DND-41 (cell line): ENCODE measurements at places on chromosomes 1 and 21.

DNA sequence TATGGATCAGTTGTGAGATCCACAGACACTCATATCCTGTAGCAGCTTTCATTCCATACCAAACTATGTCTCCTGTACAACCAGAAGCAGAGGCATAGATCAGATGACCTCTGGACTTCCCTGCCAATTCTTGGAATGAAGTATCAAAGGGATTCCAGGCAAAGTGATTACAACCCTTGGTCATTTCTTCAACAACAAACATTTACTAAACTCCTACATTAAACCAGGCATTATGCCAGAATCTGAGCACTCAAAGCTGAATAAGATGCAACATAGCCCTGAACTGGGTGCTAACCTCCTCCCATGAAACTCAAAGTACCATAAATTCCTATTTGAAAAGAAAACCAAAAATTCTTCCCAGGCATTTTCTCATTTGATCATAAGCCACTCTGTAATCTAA is 121.2 kb upstream of the SGIP1 start:
- DNase-seq: no peak

DNA sequence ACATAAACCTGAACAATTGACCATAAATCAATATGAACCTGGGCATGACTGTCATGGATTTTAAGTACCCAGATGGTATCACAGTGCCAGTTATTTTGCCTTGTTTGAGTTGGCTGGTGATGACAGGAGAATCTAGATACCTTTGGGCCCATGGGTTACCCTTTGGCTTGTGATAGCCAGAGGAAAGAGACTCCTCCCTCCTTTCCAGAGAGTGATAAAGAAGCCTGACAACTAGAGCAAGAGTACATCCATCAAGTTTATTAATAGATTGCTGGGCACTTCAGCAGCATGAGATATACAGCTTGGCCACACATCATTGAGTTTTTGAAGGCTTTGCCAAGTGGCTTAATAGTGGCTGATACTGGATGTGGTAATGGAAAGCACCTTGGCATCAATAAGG is 6.6 kb upstream of the FMO3 start:
- DNase-seq: no peak

DNA sequence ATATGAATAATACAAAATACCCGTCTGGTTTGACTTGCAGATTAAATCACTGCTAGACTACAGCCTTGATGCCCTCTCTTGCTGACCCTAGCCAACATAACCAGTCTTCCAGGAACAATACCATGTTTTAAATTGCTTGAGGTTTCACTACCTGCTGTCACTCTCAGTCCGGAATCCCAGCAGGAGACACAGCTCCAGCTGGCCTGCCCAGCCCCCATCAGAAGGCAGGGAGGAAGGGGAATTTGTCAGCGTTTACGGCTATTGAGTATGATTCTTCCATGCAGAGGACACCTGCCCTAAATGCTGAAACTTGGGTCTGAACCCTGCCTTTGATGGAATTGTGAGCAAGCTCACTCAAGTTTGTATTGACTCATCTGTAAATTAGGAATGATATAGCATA is 33.0 kb downstream of the ZNF496 start:
- DNase-seq: no peak

- no peak for DNase-seq
Measured at GRCh38 chr1:76510672-76511557, 356.4 kb upstream of the ST6GALNAC5 start.

DNA sequence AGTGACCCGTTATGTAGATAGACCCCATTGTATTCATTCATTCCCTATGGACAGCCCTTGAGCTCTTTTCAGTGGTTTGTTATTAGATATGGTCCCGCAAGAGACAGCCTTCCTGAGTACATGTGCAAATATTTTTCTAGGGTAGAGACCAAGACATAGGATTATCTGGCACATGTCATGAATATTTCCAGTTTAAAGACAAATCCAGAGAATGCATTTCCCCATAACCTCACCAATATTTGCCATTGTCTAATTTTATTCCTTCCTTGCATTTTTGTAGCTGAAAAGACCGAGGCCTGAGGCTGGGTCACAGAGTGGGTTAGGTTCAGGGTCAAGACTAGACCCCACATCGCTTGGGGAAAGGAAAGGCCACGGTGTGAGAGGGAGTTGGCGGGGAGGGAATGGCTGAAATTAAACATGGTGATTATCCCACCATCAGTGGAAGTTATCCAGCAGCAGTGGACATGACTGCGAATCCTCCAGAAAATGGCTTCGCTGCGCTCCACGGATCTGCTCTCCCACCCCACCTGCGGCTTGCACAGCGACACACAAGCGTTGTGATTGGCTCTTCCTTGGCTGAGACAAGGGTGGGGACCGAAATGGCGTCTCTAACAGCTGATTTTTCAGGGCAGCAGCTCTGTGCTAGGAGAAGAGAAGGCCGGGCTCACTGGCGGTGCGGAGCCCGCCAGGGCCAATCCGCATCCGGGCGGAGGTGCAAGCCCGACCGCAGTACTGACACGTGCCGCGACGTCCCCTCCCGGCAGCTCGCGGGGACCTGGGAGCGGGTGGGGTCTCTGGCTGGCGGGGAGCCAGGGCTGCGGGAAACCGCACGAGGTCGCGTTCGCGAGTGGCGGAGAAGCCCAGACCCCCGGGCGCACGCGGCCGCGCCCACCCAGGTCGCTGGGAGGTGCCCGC is 16.1 kb upstream of the STMN1 start:
- peak; percentile 76 for DNase-seq

GRCh38 chr1:239363930-239364329 is 22.4 kb upstream of the CHRM3 start:
- no peak for DNase-seq

GRCh38 chr1:77940921-77941570 is 37.8 kb downstream of the FUBP1 start:
- DNase-seq: no peak

GRCh38 chr1:204424621-204425020 is 13.0 kb upstream of the PPP1R15B start:
- DNase-seq: no peak

DNA sequence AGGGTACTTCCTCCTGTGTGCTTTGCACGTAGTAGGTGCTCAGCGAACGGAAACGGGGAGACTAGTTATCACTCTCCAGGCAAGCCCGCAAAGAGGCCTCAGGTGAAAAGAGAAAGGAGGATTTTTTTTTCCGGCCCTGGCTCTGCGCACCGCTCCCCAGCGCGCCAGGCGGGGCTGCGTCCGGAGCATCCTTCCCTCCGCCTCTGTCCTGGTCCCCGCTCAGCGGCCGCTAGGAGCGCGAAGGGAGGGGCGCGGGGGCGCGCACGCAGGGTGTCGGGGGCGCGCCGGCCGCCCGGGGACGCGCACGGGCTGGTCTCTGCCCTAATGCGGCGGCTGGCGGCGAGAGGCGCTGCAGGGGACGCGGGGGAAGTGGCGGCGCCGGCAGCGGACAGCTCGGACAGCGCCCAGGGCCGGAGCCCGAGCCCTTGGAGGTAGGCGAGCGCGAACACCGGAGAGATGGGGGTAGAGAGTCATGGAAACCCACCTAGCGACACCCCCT is 42.3 kb upstream of the NFASC start:
- DNase-seq: no peak

DNA sequence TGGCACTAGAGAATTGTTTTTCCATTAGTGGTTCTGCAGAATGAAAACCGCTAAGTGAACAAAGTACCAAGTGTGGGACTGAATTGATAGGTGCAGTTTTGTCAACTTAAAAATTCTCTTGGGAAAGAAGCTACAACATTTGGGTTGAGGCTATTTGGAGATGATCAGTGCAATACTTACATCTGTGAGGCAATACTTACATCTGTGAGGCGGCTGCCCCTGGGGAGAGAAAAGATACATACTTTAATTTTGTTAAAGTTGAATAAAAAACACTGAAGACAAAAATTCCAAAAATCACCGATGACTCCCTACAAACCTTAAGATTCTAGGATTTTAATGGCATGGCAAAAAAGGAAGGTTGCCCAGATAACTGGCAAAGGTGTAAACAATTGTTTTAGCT is 1.7 kb downstream of the CFAP410 start:
- DNase-seq: no peak

- DNase-seq: no peak
Measured at GRCh38 chr1:162305969-162306368, 70.7 kb downstream of the SPATA46 start.

DNA sequence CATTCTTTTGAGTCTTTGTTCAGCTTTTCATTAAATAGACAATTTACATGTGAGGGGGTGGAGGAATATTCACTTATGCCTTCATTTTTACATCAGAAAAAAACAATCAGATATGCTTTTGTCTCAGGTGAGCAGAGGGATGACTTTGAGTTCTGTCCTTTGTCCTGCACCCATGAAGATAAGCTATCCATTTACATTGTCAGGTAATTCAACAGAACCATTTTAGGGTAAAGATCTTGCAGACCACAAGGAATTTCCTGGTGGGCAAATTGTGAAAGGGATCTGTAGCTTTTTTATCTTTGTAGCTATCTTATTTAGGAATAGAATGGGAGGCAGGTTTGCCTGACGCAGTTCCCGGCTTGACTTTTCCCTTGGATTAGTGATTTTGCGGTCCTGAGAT is 242.7 kb upstream of the IRF2BP2 start:
- DNase-seq: no peak

GRCh38 chr1:59718989-59719360 is 95.8 kb upstream of the HOOK1 start:
- no peak for DNase-seq

DNA sequence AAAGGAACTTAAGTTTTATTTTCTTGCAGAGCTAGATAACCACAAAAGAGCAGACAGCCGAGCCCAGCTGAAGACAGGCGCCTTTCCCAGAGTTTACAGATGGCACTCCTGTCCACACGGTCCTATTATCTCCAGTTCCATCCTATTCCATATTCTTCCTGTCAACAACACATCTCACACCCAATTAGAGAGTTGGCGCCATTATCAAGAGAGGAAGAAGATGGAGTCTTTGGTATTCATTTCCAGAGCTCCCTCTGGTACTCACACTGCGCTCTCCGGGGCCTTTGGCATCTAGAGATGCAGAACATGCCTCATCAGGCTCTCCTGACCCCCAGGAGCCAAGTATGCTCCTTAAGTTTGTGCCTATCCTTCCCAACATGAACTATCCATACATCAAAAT is 43.3 kb upstream of the SIPA1L2 start:
- DNase-seq: no peak

GRCh38 chr1:197062692-197063091 is 4.4 kb downstream of the F13B start:
- DNase-seq: no peak

- DNase-seq: no peak
Measured at GRCh38 chr1:25540750-25541342, 2.6 kb upstream of the LDLRAP1 start.

- no peak for DNase-seq
Measured at GRCh38 chr1:160537714-160538665, 14.9 kb upstream of the SLAMF6 start.

GRCh38 chr1:222109836-222110235 is 367.9 kb upstream of the DUSP10 start:
- no peak for DNase-seq

GRCh38 chr1:58608945-58609344 is 31.9 kb upstream of the TACSTD2 start:
- no peak for DNase-seq

- DNase-seq: no peak
Measured at GRCh38 chr21:34298534-34299167, 65.2 kb upstream of the KCNE2 start.

GRCh38 chr1:1966071-1966740 is 37.4 kb downstream of the CFAP74 start:
- DNase-seq: no peak

- no peak for DNase-seq
Measured at GRCh38 chr1:147084273-147085096, 87.8 kb downstream of the PRKAB2 start.

GRCh38 chr1:160077486-160077885 is 3.9 kb upstream of the KCNJ9 start:
- DNase-seq: no peak

DNA sequence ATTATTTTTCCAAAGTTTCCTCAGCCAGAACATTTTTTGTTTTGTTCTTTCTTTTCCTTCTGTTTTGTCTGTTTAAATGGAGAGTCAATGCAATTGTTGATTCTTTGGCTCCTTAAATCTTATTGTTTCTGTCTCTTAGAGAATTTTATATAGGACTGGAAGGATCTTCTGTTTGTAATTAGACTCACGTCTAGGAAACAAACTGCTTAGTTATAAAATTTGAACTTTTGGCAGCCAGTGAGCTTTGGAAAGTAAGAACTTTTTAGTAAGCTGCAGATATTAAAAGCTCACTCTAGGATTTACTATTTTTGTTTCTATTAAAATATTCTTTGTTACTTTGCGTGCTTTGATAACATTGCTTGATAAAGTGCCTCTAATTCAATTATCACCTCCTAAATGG is 109.8 kb upstream of the HNRNPU start:
- DNase-seq: no peak

DNA sequence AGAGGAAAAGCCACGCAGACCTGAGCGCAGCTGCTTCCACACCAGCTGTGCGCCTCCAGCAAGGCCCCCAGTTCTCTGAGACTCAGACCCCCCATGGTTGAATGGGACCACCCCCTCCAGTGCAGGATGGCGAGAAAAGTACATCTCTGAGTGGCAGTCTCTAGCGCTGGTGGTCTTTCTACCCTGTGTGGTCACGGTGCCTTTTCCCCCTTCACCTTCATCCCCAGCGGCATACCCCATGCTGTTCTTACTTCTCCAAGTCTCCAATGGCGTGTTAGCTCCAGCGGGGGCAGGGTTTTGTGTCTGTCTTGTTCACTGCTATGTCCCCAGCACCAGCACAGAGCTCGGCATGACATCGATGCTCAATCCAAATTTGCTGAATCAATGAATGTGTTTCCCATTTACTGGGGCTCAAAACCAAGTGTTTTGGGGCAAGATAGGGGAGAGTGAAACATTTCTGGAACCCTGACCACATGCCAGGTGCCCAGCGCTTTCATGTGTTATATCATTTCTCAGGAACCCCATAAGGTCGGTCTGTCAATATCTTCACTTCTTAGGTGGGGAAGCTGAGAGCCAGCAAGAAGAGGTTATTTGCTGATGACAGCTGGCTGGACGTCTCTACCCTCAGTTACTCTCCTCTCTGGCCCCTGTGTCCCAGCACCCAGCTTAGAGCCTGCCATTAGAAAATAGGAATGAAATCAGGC is 959 bp upstream of the SDC3 start:
- no peak for DNase-seq

- DNase-seq: no peak
Measured at GRCh38 chr1:53143527-53143926, 1.1 kb upstream of the SLC1A7 start.

DNA sequence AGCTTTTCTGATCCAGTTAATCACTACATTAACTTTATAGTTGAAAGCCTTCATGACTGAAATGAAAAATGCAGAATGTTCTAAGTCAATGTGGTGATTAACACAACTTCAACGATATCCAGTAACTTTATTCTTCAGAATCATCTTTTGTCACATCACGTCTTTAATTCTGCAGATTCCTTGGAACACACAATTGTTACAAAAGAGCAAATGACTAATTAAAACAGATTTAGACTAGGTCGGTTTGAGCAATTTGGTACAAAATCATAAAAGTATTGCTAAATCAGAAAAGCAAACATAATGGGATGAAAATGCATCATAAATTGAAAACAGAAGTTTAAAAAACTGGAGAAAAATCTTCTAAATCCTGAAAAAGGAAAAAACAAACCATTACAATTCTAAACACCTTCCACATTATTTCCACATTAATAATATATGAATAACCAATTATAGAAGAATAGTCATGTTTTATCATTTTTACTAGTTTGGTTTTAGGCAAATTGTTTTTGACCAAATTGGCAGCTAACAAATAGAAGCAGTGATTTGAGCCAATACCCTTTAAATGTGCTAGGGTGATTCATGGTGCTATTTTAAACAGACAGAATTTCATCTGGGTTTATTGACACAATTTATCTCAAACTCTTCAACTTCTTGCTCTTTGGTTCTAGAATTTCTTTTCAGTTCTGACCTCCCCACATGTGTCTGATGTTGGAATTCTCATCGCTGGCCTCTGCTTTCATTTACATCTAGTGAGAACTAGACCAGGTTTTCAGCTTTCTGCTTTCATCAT is 468.1 kb upstream of the PTBP2 start:
- DNase-seq: no peak
